ENCODE measurements at places on chromosomes 6 and 20. TPM values are rescaled to one million over a fixed set of nuclear protein-coding genes. Genes with fewer than 3 reads are reported as not detected.

GRCh38 chr20:49868964-49869363, 46.4 kb downstream of the SPATA2 start:
- DNase-seq, result no peak

- DNase-seq, result peak; percentile 14
Observed at GRCh38 chr6:142444881-142445301, 143.1 kb downstream of the ADGRG6 start.

The ACTL10 gene
- 0.18 TPM for total RNA-seq

The TMEM244 gene
- total RNA-seq, result 0.28 TPM

DNA sequence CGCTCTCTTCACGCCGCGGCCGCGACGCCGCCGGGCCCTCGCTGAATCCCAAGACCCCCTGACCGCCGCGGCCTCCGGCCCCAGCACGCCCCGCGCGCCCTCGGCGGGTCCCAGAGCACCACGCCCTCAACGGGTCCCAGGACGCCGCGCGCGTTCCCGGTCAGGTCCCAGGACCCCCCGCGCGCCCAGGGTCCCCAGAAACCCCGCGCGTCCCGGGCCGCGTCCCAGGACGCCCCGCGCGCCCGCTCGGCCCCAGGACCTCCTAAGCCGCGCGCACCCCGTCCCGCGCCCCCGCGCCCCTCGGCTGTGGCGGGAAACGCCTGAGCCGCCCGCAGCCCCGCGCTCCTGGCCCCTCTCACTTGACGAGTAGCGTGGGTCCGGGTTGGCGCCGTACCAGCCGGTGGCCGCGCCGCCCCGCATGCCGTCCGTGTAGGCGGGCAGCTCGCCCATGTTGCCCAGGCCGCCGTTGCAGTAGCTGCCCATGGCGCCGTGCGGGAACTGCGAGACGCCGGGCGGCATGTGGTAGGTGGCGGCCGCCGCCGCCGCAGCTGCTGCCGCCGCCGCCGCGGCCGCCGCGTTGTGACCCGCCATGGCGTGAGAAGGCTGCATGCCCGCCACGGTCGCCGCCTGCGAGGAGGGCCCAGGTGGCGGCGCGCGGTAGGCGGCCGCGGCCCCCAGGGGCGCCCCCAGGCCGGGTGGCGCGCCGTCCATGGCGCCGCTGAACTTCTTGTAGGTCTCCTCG, 556 bp downstream of the NKX2-4 start:
- DNase-seq, result no peak

The TRAPPC3L gene
- total RNA-seq, result not detected

The GJA10 gene
- not detected for total RNA-seq

GRCh38 chr20:49534255-49534712, 33.7 kb downstream of the PTGIS start:
- peak; percentile 44 for DNase-seq

- DNase-seq, result no peak
Observed at GRCh38 chr20:22520381-22520780, 64.0 kb downstream of the FOXA2 start.

DNA sequence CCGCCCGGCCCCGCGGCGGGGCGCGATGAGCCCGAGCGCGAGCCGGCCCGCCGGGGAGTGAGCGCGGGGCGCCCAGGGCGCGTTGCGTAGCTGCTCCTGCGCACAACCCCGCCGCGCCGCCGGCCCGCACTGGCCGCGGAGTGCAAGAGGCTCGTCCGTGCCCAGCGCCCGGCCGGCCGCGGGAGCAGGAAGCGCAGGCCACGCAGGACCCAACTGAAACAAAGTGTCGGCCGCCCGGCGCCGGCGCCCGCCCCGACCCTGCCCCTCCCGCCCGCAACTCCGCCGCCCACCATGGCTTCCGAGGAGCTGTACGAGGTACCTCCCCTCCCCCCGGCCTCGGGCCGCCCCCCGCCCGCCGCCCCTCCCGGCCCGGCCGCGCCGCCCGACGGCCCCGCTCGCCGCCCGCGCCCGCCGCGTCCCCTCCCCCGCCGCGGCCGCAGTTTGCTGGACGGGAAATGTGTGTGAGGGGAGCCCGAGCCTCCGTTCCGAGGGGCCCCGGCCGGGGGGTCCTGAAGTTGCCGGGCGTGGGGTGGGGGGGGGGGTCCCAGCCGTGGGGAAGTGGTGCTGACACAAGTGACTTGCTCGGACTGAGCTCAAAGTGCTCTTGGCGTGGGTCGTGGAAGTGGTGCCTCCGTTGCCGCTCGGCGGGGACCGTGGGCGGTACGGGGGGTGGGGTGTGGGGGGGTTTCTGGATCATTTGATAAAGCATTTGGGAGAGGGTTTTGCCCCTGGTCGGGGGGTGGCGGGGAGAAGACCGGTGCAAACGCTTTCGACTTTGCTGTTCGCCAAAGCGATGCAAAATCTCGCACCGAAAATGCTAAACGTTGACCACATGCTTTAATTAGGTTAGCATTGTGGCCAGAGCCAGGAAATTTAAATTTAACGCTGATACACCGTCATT, 539 bp downstream of the CDYL start:
- DNase-seq, result no peak

- DNase-seq, result peak; percentile 90
Observed at GRCh38 chr6:83231146-83231545, 38.0 kb downstream of the RWDD2A start.

- DNase-seq, result peak; percentile 6
Observed at GRCh38 chr6:135147637-135148592, 33.2 kb upstream of the MYB start.

GRCh38 chr6:147203311-147204059, 732 bp upstream of the STXBP5 start:
- DNase-seq, result peak; percentile 76

DNA sequence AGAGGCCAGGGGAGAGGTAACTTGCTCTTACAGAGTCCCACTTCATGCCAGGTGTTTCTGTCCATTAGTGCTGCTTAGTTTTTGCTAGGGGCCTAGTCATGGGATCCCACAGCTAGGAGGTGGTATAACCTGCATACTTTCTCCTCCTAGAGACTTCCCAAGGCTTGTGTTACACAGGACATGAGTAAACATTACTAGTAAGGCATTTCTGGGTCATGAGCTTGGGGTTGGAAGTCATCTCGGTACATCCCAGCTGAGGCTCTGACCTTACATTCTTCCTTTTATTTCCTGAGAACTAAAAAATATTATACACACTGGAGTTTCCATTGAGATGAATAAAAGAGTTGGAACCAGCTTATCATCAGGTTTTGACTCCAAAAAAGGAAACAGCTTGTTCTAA, 20.9 kb upstream of the PNPLA1 start:
- peak; percentile 70 for DNase-seq

- DNase-seq, result no peak
Observed at GRCh38 chr20:48563191-48563870, 264.5 kb downstream of the PREX1 start.

The COL19A1 gene
- under 0.01 TPM for total RNA-seq

The WFDC6 gene
- total RNA-seq, result not detected

The TNF gene
- not detected for total RNA-seq

The FAM162B gene
- total RNA-seq, result 3.2 TPM

The HEY2 gene
- not detected for total RNA-seq

DNA sequence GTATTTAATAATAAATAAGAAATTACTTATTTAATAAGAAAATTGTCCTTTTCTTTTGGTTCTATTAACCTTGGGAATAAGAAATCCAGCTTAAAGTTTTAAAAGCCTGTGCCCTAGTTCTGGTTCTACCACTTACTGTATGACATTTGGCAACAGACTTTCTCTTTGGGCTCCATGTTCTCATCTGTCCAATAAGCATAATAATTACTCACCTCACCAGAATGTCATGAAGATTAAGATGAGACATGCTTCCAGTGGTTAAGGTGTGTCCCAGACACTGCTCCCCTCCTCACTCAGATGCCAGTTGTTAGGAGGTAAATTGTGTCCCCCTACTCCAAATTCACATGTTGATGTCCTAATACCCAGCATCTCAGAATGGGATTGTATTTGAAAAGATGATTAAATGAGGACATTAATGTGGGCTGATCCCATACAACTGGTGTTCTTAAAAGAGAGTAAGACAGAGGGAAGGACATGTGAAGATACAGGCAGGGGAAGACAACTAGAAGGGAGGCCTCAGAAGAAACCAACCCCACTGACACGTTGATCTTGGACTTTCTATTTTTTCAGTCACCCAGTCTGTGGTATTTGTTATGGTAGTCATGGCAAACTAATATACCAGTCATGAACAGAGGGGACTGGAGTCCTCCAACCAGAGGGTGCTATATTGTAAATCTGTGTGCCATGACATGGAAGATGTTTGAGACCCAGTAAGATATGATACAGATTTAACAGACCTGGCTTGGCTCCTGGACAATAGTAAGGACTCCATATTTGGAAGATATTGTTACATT, 6.4 kb upstream of the MICAL1 start:
- no peak for DNase-seq

- DNase-seq, result no peak
Observed at GRCh38 chr20:62395311-62396242, 8.7 kb downstream of the RPS21 start.

GRCh38 chr20:6123649-6124014, 802 bp upstream of the FERMT1 start:
- no peak for DNase-seq

The CRIP3 gene
- total RNA-seq, result not detected

- DNase-seq, result peak; percentile 84
Observed at GRCh38 chr6:111625461-111626391, 20.0 kb upstream of the TRAF3IP2 start.

The ZC2HC1B gene
- not detected for total RNA-seq

DNA sequence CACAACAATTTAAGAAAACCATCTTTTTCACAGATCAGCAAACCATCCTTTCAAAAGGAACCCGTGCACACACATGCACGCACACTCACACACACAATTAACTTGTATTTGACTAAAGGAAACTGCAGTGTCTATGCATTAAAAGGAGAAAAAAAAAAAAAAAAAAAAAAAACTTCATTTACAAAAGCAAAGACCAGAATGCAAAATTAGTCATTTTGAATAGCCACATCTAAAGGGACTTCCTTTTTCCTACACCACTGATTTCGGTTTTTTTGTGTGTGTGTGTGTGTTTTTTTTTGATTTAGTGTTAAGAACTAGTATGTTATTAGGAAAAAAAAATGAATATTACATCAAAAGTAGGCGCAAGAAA, 6.3 kb downstream of the ZMYND8 start:
- no peak for DNase-seq

GRCh38 chr20:50533464-50533863, 23.3 kb downstream of the PTPN1 start:
- no peak for DNase-seq

GRCh38 chr6:63099772-63100459, 111.4 kb upstream of the FKBP1C start:
- no peak for DNase-seq

All from IMR-90 (cell line).